Activated CD4-positive, alpha-beta T cell treated with anti-CD3 and anti-CD28 coated beads, Interleukin-10, Interleukin-2, amounts not matched to agents 100 ng/mL and 50 ng/mL, durations not matched to agents 16 hours and 8 hours (primary cell): ENCODE measurements at places on chromosomes 13 and 19.

GRCh38 chr13:44629465-44630183, 53.5 kb upstream of the TSC22D1 start:
- DNase-seq = no peak

GRCh38 chr13:31044364-31045285, 112.2 kb downstream of the TEX26 start:
- peak; percentile 90 for DNase-seq

DNA sequence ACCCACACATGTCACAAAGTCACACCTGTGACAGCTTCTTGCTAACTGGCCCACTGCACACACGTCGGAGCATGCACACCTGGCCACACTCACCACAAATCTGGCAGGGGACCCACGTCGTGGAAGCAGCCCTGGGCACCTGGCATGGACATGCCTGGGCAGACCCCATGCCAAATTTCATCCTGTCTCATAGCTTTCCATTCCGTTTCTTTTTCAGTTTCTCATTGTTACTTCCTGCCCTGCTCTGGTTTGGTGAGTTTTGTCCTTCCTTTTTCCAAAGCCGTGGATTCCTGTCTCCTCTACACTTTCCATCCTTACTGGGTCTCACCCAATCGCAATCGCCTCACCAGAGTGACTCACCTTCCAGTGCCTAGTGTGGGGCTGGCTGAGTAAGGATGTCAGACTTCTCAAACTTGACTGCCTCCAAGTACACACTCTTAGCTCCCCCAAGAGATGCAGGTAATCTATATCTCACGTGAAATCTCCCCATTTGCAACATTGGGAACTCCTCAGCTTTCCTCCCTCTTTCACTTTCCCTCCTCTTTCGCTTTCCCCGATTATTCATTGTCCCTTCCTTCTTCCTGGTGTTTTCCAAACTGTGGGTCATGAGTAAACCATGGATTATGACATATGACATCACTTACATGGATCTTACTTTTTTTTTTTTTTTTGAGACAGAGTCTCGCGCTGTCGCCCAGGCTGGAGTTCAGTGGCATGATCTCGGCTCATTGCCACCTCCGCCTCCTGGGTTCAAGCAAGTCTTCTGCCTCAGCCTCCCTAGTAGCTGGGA, 1.6 kb upstream of the BBC3 start:
- peak; percentile 30 for DNase-seq

GRCh38 chr19:44776402-44777096, 1.1 kb upstream of the CBLC start:
- DNase-seq = no peak

DNA sequence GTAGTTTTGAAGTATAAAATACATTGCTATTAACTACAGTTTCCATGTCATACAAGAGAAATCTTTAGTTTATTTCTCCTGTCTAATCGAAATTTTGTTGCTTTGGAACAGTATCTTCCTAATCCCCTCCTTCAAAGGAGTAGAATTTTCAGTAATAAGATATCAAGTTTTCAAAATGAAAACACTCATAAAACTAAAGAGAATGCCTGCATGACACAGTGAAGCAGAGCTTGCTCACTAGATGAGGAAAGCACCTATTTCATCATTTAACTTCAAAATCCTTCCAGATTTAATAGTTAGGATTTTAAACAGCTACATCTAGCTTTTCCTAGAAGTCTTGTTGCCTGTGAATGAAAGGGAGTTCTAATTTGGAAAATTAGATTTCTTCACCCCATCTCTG, 80.8 kb downstream of the TNFSF11 start:
- DNase-seq = no peak

- no peak for DNase-seq
Measured at GRCh38 chr13:65034266-65034665, 2195.9 kb downstream of the PCDH9 start.

DNA sequence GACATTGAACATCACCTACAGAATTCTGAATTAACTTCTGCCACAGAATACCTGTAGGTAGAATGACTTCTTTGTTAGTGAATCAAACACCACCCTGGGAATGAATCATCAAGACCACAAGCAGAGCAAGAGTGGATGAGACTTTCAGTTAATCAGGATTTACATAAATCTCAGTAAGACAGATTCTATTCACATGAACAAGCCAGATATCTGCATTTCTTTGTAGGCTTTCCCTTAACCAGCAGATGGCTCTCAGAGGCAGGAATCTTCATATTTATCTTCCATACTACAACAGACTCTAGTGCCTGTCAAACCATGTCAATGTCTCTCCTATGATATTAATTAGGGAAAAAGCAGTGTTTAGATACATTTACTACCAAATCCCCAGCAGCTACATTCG, 412.1 kb downstream of the KLF12 start:
- DNase-seq = peak; percentile 72

DNA sequence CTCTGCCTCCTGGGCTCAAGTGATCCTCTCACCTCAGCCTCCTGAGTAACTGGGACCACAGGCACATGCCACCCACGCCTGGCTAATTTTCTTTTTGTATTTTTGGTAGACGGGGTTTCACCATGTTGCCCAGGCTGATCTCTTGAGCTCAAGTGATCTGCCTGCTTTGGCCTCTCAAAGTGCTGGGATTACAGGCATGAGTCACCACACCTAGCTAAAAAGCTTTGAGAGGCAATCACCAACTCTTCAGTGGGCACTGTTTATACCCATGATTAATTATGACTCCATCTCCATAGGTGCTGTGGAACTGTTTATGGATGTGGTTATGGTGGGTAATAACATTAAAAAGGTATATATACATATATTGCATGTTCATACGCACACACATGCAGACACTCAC, 7.5 kb upstream of the RBM26 start:
- DNase-seq = no peak

DNA sequence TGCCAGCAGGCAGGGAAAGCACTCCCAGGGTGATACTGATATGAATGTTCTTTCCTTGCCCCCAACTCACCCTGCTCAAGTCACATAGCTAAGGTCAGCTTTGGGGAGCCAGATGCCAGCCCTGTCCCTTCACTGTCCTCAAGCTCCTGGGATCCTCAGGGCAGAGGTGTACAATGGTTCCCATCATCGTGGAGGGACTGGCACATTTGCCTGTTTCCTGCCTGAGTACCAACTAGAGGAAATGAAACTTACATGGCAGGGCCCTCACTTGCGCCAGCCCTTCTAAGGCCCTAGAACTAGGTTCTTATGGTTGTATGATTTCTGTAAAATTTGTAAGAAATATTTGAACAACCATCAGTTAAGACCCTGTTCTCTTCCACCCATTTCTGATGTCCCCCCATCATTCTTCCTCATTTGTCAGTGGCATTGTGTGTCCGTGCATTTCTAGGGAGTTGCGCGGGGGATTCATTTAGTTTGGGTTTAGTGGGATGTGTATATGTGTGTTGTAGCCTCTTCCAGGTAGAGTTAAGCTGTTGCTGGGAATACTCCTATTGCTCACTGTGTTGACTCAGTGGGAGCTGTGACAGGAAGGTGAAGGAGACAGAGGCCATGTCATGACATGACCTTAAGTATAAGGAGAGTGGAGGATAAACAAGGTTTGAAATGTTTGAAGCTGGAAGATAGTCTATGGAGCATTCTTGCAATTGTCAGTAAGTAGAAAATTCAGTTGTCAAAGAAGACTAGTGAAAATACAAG, 41.3 kb upstream of the RCBTB2 start:
- DNase-seq = no peak

DNA sequence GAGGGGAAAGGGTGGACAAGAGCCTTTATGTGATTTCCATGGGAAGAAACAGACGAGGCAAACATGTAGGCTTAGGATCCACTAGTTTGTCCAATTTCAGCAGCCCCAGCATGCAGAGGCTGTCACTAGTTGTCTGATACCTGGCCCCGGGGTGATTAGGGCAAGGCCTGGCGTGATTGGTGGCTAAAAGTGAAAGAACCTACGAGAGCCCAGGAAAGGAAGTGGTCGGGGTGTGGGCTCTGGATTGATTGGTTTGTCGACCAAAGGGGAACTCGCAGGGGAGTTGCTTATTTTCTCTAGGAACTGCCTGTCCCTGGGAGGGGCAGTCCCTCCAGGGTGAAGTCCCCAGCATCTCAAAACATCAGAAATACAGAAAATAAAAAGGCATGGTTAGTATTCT, 64.2 kb upstream of the UQCRFS1 start:
- peak; percentile 70 for DNase-seq

GRCh38 chr13:32472194-32472621, 44.3 kb upstream of the N4BP2L1 start:
- peak; percentile 48 for DNase-seq

DNA sequence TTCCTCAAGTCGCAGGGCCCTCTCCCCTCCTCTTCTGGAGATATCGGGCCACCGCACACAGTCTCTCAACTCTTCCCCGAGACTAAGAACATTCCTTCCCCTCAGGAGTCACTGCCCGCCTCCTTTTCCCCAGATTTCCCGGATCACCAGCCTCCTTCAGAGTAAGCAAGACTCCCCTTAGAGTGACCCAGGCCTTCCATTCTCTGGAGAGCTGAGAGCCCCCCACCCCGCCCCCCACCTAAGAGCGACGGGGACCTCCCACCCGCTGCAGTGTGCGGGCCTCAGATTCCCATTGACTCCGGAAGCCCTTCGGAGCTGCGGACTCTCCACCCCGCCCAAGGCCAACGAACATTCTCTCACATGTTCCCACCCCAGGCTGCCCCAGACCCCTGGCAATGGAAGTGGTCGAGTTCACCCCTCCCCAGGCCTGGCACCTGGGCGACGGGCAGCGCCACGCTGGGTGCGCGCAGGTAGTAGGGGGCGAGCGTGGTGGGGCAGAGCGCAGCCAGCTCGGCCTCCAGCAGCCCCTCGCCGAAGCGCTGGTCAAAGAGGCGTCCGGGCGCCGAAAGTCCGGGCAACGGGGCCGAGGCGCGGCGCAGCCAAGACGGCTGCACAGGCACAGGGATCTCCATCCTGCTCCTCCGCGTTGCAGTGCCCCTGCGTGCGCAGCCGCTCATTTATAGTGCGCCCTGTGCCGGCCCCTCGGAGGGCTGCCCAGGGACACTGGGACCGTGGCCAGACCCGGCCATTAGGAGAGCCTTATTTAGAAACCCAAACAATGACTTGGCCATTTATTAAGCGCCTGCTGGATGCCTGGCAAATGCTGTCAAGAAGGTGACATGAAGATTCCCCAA, at the start of gene HSPB6:
Gene HSPB6 (minus strand): TSS at position 653 of the 854 bp plus-strand sequence. CDS start 21 bp downstream, at position 632.
- DNase-seq = no peak

- DNase-seq = no peak
Measured at GRCh38 chr19:52786078-52786463, 520 bp downstream of the ZNF600 start.

GRCh38 chr13:109024611-109025010, 395.2 kb downstream of the MYO16 start:
- DNase-seq = no peak

DNA sequence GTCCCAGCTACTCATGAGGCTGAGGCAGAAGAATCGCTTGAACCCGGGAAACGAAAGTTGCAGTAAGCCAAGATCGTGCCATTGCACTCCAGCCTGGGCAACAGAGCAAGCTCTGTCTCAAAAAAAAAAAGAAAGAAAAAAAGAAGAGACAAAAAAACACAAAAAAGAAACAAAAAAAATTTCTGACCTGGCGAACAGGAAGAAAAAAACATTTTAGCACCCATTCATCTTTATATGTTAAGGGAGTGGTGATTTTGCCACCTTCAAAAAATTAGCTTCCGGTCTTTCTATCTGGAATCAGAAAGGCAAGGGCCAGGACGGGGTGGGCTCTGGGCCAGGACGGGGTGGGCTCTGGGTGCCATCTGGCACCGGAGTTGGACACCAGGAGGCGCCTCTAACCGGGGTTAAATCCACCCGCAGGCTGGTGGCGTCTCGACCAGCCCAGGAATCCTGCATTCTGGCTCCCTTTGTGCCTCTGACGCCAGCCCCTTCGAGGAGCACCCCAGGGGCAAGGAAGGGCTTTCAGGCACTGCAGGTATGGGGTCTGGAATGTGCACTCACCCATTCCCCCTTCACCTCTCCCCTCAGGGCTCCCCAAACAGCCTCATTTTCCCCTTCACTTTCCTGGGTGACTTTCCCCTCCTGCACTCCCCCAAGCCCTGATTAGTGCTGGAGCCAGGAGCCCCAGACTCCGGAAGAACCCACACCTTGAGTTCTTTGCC, 10.4 kb upstream of the ZSWIM4 start:
- peak; percentile 71 for DNase-seq

DNA sequence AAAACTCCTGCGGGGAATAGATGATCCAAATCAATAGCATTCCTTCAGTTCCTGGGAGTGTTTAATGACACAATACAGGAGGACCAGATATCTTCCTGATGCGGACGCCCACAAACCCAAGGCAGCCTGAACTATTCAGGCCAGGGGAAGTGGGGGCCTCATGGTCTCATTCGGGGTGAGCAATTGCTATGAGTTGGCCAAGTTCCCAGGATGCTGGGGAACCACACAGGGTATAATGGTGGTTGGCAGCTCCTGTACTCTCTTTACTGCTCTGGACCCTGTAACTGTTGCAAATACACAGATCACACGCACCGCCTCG, 401.2 kb downstream of the IRS2 start:
- no peak for DNase-seq

DNA sequence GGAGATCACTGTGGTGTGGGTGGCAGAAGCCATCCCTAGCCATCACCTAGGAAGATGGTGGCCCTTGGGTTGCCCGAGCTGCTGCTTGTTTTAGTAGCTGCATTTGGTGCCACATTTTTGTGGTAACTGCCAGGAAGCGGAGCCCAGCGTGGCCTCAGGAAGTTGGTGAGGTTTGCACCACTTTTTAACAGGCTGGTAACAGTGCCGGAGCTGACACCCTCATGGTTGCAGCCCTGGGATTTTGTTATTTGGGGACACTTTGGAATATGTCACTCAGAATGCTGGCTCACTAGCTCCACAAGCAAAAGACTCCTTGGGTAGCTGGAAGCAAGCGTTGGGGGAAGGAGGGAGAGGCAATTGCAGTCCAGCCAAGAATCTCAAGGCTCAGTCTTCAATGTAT, 22.1 kb downstream of the ACTN4 start:
- DNase-seq = peak; percentile 70

GRCh38 chr13:112854321-112854720, 114.7 kb upstream of the MCF2L start:
- no peak for DNase-seq

DNA sequence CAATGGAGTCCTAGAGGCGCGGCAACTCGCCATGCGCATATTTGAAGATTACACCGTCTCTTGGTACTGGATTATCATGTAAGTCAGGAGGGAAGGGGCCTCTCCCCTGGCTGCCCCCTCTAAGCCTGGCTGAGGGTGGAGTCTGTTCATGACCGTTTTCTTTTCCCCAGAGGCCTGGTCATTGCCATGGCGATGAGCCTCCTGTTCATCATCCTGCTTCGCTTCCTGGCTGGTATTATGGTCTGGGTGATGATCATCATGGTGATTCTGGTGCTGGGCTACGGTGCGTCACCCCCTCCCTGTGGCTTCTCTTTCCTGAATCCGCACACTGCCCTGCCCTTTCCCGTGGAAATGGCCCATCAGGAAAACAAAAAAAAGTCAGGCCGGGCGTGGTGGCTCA, 6.5 kb downstream of the SLC44A2 start:
- no peak for DNase-seq

GRCh38 chr13:28610996-28611395, 47.9 kb upstream of the POMP start:
- peak; percentile 47 for DNase-seq

DNA sequence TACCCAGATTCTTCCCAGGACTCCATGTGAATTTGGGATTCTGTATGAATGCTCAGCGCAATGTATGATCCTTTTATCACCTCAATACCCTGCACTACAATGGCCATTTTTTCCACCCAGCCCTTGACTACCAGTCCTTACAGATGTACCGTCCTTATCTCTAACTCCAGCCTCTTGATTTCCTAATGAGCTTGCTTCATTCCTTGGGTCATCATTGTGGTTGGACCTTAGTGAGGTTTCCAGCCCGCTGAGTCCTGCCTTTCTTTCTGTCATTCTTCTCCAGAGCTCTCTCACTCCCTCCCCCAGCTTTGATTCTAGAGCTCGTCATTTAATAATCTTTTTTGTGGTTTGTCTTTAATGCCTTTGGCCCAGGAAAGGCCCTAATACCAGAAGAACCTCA, 438.5 kb downstream of the ZNF536 start:
- no peak for DNase-seq
